ENCODE measurements at places on chromosomes 7 and 10.

DNA sequence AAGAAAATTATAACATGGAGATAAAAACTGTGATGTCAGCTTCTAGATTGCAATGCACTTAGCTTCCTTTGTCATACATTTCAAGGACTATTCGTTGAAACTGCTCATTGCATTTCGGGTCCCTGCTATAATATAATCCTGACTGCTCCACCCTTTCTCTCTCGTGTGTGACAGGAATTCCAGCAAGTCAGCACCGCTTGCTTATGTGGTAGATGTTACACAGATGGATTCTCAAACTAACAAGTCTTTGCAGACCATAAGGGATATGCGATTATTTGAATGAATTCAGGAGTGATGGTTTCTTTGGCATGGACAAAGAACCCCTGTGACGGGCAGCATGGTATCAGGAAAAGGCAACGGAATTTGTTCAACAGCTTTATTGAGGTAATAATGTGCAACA, 184.0 kb downstream of the GRID1 start:
- DNase-seq: no peak

DNA sequence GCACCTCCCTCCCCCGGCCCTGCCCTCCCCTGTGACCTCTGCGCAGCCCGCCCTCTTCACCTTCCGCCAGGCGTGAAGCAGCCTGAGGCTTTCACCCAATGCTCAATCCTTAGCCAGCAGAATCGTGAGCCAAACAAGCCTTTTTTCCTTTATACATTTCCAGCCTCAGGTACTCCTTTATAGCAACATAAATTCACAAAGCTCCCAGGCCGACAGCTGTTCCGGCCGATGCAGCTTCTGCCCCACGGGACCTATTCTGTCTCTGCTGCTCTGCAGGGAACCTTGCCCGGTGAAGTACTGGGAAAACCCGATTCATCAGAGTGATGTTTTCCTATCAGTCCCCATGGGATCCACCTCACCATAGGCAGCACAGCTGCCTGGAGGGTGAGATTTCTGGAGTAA, 87.4 kb downstream of the CHST15 start:
- DNase-seq: no peak

DNA sequence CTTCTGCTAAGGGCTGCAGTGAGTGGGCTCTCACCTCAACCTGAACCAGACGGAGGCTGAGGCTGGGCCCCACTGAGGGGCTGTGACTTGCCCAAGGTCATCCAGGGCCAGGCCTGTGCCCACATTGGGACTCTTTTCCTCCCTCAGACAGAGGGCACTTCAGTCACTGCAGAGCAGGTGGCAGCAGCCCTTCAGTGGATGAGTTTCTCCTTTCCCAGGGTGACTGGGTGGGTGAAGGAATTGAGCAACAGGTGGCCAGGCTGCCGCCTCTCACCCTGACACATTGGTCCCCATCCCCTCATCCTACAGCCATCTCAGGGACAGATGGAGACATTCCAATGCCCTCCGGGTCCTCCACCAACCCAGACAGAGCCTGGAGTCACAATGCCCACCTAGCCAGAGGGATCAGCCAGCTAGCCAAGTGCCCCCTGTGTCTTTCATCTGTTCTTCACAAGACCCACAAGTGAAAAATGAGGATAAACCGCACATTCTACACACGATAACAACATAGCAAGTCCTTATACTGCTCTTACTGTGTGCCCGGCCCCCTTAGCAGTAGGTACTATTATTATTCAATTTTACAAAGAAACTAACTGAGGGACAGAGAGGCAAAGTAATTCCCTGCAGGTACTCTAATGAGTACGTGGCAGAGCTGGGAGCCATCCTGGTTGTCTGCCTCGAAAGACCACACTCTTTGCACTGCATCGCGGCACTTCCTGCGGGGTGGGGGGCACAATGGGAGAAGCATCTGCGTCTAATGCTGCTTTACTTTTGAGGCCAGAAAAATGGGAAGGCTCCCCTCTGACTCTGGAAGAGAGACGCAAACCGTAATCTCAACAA, 1.7 kb upstream of the SLC18A3 start:
- no peak for DNase-seq

- no peak for DNase-seq
Observed at GRCh38 chr7:5428478-5429252, 5.0 kb upstream of the TNRC18 start.

DNA sequence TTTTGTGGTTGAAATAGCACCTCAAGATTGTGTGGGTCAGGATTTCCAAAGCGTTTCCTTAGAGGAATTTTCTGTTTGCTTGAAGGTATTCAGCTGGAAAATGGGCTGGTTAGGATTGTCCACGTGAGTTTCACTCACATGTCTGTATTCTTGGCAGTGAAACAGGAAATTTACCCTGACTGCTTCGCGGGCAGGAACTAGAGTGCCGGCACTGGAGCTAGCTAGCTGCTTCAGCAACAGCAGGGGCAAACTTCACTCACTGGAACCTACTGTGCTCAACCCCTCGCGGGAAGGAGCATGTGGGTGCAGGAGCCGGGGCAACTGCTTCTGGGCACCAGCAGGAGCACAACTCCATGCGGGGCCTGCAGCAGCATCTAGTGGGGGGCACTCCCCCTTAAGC, 38.0 kb upstream of the RTKN2 start:
- DNase-seq: no peak

DNA sequence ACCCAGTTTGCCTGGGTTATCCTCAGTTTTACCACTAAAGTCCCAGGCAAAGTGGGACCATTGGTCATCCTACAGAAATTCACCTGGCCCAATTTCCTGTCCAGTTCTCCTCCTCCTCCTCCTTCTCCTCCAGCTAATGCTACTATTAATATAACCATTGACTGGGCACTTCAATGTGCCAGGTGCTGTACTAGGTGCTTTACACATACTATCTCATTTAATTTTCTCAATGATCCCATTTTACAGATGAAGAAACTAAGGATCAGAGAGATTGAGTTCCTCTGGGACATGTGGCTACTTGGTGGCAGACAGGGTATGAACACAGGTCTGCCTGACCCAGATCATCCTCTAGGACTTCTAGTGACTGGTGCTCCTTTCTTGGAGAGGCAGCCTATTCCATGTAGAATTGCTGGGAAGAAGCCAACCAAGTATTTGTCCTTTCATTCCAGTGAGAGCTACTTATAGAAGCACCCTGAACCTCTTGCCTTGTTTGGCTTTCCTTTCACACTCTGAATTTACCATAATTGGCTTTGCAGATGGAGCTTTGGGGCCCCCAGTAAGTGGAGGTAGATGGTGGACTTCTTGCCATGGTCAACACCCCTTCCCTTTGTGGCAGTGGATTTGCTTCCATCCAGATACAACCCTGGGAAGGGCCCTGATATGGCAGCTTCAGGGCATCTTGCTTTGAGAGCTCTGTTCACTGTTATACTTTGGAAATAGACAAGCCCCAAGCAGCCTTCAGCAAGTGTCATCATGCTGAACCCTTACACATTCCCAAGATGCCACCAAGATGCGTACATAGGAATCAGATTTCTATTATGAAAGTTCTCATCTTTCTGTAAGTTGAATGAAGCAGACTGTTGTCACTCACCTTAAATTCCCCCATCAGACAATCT, 78.7 kb downstream of the MYOF start:
- DNase-seq: no peak

DNA sequence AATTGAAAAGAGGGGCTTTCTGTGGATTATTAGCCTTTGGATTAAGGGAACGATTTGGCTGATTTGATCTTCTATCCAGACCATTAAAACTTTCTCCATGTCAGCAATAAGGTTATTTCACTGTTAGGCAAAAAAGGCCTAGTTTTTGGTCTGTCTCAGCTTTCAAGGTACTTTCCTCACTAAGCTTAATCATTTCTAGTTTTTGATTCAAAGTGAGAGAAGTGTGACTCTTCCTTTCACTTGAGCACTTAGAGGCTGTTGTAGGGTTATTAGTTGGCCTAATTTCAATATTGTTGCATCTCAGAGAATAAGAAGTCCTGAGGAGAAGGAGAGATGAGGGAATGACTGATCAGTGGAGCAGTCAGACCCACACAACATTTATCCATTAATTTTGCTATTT, 596.0 kb upstream of the TPK1 start:
- no peak for DNase-seq

GRCh38 chr7:102836191-102836919, 76.4 kb upstream of the LRRC17 start:
- no peak for DNase-seq

DNA sequence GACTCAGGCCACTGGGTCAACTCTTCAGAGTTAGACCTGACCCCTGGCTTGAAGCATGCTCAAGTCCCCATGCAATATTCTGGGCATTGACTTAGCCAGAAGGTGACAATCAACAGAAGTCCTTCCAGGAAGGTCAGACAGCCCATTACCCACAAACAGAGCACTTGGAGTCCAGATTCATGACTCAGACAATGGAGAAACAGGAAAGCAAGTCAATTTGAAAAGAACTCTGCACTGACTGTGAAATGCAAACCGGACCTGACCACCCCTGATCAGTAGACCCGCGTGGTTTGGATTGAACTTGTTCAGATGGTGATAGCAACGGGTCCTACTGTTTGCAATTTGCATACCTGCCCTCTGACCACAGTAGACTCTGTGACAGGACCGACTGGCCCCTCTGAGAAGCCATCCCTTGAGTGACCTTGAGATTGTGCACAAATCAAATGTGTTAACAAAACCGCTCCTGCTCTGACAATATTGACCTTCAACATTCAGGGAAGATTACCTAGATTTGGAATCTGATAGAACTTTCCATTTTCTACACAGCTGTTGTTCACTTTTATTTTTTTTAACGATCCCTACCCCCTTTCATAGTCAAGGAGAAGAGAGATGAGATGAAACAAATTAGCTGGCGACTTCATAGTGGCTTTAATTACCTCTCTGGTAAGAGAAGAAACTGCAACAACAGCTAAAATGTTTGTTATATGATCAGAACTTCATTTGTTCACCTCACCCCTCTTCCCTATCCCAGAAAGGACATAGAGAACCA, 138.7 kb downstream of the NRP1 start:
- DNase-seq: no peak

DNA sequence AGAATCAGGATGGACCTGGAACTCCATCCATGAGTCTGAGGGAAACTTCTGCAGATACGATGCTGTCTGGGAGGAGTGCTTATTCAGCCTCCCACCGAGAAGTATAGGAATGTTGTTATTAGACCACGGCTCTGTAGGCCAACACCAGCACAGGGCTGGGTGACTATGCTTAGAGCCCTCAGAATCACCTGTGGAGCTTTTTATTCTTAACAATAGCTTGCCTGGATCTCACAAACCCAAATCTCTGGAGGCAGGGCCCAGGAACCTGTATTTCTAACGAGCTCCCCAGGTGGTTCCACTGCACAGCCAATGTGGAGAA, 55.6 kb upstream of the ARID5B start:
- DNase-seq: no peak

GRCh38 chr10:28054228-28054860, 55.5 kb upstream of the ODAD2 start:
- no peak for DNase-seq

DNA sequence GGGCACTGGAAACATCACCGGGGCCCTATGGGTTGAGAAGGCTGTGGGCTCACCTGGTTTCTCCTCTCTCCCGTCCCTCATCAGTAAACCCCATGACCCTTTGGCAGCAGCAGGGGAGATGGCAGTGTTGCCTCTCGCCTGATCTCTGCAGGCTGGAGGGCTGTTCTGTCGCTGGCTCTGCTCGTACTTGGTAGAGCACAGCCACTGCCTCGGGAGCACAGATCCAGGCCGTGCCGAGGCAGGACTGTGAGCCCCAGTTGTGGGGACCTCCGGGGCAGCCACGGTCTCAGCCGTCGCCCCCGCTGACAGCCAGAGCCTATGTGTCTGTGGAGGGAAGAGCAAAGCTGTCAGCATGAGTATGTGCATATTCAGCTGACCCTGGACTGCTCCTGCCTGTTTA, 94.9 kb downstream of the PTPRE start:
- DNase-seq: no peak

- no peak for DNase-seq
Observed at GRCh38 chr10:62562101-62562500, 187.9 kb downstream of the ZNF365 start.

DNA sequence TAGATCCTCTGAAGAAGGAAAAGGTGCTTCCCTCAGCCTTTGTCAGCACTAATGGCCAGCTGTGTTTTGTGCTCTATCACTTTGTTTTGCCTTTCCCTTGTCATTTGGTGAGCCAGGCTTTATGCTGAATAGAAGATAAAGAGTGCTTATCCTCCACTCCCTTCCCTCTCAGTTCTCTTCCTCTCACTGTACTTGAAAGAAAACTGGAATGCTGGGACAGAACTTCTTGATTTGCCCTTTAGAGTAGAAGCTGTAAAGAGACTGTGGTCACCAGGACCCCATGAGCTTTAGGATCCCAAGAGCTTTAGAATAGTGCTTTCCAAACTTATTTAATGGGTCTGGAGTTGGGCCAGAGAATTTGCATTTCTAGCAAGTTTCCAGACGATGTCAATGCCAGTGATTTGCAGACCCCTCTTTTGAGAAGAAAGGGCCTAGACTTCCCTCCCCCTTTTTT, 81.4 kb downstream of the LRRC4 start:
- DNase-seq: no peak

DNA sequence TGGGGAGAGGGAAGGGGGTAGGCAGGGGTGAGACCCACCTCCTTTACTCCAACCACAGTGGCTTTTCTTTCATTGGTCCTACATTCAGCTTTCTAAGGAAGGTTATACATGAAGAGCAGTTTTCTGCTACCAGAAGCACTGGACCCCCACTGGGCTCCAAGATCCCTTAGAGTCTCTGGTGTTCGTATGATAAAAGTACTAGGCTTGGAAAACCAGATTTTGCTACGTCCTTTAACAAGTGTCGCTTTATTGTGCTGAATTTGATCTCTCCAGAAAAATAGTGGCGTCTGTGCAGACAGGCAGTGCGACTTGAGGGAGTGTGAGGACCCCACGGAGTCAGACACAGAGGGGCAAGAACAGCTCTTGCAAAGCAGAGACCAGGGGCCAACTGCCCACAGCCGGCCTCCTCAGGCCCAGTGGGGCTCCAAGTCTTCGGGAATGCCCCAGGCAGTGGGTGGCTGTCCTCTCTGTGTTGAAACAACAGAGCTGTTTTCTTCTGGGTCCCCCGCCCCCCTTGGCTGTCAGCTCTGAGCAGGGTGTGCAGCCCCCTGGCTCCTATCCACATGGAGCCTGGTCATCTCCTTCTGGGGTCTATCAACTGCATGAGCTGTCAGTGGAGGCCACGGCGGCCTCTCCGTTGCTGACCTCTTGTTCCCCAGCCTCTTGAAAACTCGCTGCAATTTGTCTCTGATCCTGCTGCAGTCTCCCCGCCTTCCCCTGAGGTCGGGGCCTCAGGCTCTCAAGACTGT, 333.2 kb downstream of the RPS24 start:
- no peak for DNase-seq
